ENCODE measurements at places on chromosomes 6 and 20. TPM values are rescaled to one million over a fixed set of nuclear protein-coding genes. Genes with fewer than 3 reads are reported as not detected.
A peak's percentile ranks its signal among the peaks of the same experiment; 100 is the strongest.

- no peaks in the 10 kb centered on the region for H3K4me1 ChIP-seq
- no peaks in the 10 kb centered on the region for H3K27me3 ChIP-seq
- H3K36me3 ChIP-seq = no peaks in the 10 kb centered on the region
- H3K4me3 ChIP-seq = no peak overlapping the region
- DNase-seq = no peak
Observed at GRCh38 chr6:138607478-138608433, 108.5 kb upstream of the NHSL1 start.

DNA sequence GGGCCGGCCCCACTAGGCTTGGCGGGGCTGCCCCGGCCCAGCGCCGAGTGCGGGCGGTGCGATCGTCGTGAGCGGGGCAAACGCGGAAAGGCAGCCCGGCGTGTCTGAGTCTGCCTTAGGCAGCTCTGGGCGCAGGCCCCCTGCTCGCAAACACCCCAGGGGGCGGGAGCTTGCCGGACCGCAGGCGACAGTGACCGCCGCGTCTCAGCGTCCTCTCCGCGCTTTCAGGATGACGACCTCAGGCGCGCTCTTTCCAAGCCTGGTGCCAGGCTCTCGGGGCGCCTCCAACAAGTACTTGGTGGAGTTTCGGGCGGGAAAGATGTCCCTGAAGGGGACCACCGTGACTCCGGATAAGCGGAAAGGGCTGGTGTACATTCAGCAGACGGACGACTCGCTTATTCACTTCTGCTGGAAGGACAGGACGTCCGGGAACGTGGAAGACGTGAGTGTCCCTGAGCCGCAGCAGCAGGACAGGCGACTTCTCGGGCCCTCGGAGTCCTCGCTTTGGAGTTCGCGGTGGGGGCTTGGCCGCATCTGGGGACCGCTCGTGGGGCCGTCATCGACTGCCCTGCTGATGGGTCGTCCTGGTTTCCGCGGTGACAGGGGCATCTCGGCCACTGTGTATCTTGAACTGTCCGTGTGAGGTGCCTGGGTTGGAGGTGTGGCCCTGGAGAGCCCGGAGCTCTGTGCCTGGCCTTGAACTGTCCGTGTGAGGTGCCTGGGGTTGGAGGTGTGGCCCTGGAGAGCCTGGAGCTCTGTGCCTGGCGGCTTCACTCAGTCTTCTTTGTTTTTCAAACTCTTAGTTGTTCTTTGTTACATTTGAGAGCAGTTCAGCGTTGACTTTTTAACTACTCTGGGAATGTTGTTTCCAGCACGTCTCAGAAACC, 786 bp downstream of the ADRM1 start:
- no peaks in the 10 kb centered on the region for H3K27me3 ChIP-seq
- no peak for DNase-seq
- H3K4me3 ChIP-seq = peak overlapping the region; percentile 76
- peaks cover 49% of the 10 kb centered on the region for H3K4me1 ChIP-seq

- no peak overlapping the region for H3K4me3 ChIP-seq
- no peaks in the 10 kb centered on the region for H3K27me3 ChIP-seq
- peaks cover 22% of the 10 kb centered on the region for H3K36me3 ChIP-seq
- no peak overlapping the region for H3K27ac ChIP-seq
- DNase-seq = no peak
Observed at GRCh38 chr6:125968493-125968892, 11.9 kb downstream of the HINT3 start.

- no peak overlapping the region for H3K4me3 ChIP-seq
- no peaks in the 10 kb centered on the region for H3K27me3 ChIP-seq
- no peak for DNase-seq
- H3K27ac ChIP-seq = no peak overlapping the region
- no peaks in the 10 kb centered on the region for H3K4me1 ChIP-seq
- H3K36me3 ChIP-seq = no peaks in the 10 kb centered on the region
Observed at GRCh38 chr6:128725271-128726233, 157.4 kb upstream of the LAMA2 start.

DNA sequence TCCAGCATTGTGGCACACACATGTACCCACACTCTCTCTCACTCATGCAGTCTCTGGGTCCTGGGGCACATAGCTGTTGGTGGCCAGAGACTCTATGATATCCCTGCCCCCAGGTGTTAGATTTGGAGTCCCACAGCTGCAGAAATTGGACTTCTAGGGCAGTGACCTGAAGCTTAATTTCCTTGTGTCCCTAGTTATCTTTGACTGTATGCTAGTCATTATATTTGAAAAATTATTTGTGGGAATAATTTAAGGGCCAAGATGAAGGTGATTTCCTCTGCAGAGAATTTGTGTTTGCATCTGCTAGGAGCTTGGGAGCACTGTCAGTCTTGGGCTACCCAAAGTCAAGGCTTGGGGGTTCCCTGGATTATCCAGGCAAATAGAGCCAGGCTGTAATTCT, 50.1 kb downstream of the ZBTB9 start:
- no peaks in the 10 kb centered on the region for H3K36me3 ChIP-seq
- H3K4me1 ChIP-seq = no peaks in the 10 kb centered on the region
- no peak overlapping the region for H3K4me3 ChIP-seq
- DNase-seq = no peak
- no peak overlapping the region for H3K27ac ChIP-seq
- peaks cover 13% of the 10 kb centered on the region for H3K27me3 ChIP-seq

DNA sequence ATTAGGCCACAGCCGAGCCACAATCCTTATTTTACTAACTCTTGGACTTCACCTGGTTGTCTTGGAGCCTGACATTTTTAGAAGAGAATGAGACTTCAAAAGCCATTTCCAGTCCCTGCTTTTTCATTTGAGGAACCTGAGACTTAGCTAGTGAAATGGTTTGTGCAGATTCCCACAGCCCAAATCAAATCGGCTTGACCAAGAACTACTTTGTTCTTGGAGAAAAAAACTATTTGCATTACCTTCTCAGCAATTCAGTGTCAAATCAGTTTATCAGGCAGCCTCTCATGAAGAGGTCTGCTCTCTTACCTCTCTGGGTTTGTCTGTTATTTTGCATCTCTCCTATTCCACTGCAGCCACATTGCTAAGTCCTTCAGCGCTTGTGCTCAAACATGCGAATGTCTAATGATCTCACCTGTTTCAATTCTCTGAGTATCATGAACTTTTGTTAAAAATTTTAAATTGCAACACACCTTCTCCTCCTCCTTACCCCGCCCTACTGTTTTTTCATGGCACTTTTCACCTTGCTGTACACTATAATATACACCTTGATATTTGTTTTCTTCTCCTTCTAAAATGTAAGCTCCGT, 573 bp upstream of the IFNGR1 start:
- H3K4me1 ChIP-seq = peaks cover 45% of the 10 kb centered on the region
- H3K4me3 ChIP-seq = peak overlapping the region; percentile 78
- DNase-seq = no peak
- H3K36me3 ChIP-seq = no peaks in the 10 kb centered on the region
- peak overlapping the region; percentile 90 for H3K27ac ChIP-seq

The NR2E1 gene
- not detected for total RNA-seq

The OOEP gene
- total RNA-seq = 0.93 TPM

The SSTR4 gene
- total RNA-seq = not detected

- no peak for DNase-seq
- no peaks in the 10 kb centered on the region for H3K27me3 ChIP-seq
- H3K36me3 ChIP-seq = no peaks in the 10 kb centered on the region
- no peak overlapping the region for H3K4me3 ChIP-seq
- no peak overlapping the region for H3K27ac ChIP-seq
- H3K4me1 ChIP-seq = no peaks in the 10 kb centered on the region
Observed at GRCh38 chr6:152318278-152318677, 318.9 kb downstream of the SYNE1 start.

DNA sequence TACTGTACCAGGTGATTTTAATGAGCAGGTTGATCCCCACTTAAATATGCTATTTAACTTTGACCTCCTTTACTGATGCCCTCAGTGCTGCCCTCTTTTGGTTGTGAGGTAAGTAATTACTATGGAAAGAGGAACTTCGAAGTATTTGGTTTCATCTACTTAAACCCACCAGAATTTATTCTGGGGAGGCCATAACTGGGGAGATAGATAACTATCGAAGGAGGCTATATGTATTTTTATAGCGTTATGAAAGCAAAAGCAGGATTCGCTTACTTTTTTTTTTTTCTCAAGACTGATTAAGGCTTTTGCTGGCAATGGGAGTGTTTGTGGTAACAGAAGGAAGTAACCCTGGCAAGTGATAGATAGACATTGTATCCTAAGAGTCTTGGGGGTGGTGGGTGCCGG, 168.9 kb upstream of the CENPW start:
- no peaks in the 10 kb centered on the region for H3K27me3 ChIP-seq
- H3K4me3 ChIP-seq = no peak overlapping the region
- H3K4me1 ChIP-seq = no peaks in the 10 kb centered on the region
- no peak overlapping the region for H3K27ac ChIP-seq
- no peak for DNase-seq
- H3K36me3 ChIP-seq = no peaks in the 10 kb centered on the region

DNA sequence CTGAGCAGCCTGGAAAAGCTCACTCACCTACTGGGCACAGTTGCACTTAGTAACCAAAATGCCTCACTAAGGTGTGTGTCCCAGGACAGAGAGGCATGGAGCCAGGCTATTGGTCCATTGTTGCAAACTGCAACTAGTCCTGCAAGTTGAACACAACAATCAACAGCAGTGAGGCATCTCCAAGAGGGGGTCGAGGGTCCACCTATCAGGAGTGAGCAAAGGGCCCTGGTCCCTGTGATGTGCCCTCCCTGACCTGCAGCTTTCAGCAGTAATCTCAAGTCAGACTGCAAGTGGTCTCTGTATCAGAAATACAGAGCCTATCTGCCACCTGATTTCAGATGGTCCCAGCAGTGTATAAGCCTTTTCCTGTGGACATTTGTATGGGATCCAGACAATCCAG, 50.2 kb upstream of the TGM3 start:
- no peak overlapping the region for H3K4me3 ChIP-seq
- H3K27ac ChIP-seq = no peak overlapping the region
- no peaks in the 10 kb centered on the region for H3K4me1 ChIP-seq
- H3K36me3 ChIP-seq = no peaks in the 10 kb centered on the region

The SAPCD1 gene
- 3.1 TPM for total RNA-seq

GRCh38 chr20:853406-853996, 20.0 kb downstream of the FAM110A start:
- H3K4me1 ChIP-seq = peaks cover 10% of the 10 kb centered on the region
- H3K4me3 ChIP-seq = no peak overlapping the region
- DNase-seq = no peak
- no peaks in the 10 kb centered on the region for H3K27me3 ChIP-seq

The CD24 gene
- 0.98 TPM for total RNA-seq

GRCh38 chr20:34951252-34951651, 4.4 kb downstream of the GSS start:
- H3K27ac ChIP-seq = no peak overlapping the region
- no peaks in the 10 kb centered on the region for H3K36me3 ChIP-seq
- H3K27me3 ChIP-seq = no peaks in the 10 kb centered on the region
- peaks cover 12% of the 10 kb centered on the region for H3K4me1 ChIP-seq

- no peak overlapping the region for H3K27ac ChIP-seq
- no peaks in the 10 kb centered on the region for H3K27me3 ChIP-seq
- no peaks in the 10 kb centered on the region for H3K4me1 ChIP-seq
- H3K36me3 ChIP-seq = no peaks in the 10 kb centered on the region
Observed at GRCh38 chr6:161003336-161003735, 11.8 kb downstream of the MAP3K4 start.

GRCh38 chr20:16052456-16052855, 520.8 kb downstream of the KIF16B start:
- no peaks in the 10 kb centered on the region for H3K27me3 ChIP-seq
- no peak for DNase-seq
- H3K36me3 ChIP-seq = no peaks in the 10 kb centered on the region
- no peaks in the 10 kb centered on the region for H3K4me1 ChIP-seq
- H3K4me3 ChIP-seq = no peak overlapping the region
- H3K27ac ChIP-seq = no peak overlapping the region

DNA sequence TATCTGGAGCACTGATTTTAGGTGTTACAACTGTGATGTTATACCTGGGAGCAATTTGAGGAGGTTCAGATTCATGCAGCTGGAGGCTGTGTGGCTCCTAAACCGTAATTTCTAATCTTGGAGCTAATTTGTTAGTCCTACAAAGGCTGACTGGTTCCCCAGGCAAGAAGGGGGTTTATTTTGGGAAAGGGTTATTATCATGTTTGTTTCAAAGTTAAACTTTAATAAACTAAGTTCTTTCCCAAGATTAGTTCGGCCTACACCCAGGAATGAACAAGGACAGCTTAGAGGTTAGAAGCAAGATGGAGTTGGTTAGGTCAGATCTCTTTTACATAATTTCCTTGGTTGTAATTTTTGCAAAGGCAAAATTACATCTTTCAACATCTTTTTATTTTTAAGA, 135.8 kb downstream of the MYO6 start:
- no peak for DNase-seq
- H3K27ac ChIP-seq = no peak overlapping the region
- no peak overlapping the region for H3K4me3 ChIP-seq
- H3K4me1 ChIP-seq = no peaks in the 10 kb centered on the region
- H3K27me3 ChIP-seq = no peaks in the 10 kb centered on the region

DNA sequence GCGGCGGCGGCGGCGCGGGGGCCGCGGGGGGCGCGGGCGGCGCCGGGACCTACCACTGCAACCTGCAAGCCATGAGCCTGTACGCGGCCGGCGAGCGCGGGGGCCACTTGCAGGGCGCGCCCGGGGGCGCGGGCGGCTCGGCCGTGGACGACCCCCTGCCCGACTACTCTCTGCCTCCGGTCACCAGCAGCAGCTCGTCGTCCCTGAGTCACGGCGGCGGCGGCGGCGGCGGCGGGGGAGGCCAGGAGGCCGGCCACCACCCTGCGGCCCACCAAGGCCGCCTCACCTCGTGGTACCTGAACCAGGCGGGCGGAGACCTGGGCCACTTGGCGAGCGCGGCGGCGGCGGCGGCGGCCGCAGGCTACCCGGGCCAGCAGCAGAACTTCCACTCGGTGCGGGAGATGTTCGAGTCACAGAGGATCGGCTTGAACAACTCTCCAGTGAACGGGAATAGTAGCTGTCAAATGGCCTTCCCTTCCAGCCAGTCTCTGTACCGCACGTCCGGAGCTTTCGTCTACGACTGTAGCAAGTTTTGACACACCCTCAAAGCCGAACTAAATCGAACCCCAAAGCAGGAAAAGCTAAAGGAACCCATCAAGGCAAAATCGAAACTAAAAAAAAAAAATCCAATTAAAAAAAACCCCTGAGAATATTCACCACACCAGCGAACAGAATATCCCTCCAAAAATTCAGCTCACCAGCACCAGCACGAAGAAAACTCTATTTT, 2.0 kb downstream of the FOXC1 start:
- H3K4me3 ChIP-seq = peak overlapping the region; percentile 67
- H3K4me1 ChIP-seq = peaks cover 53% of the 10 kb centered on the region
- no peak for DNase-seq
- peaks cover 14% of the 10 kb centered on the region for H3K27me3 ChIP-seq

The RPL7L1 gene
- total RNA-seq = 89.2 TPM

DNA sequence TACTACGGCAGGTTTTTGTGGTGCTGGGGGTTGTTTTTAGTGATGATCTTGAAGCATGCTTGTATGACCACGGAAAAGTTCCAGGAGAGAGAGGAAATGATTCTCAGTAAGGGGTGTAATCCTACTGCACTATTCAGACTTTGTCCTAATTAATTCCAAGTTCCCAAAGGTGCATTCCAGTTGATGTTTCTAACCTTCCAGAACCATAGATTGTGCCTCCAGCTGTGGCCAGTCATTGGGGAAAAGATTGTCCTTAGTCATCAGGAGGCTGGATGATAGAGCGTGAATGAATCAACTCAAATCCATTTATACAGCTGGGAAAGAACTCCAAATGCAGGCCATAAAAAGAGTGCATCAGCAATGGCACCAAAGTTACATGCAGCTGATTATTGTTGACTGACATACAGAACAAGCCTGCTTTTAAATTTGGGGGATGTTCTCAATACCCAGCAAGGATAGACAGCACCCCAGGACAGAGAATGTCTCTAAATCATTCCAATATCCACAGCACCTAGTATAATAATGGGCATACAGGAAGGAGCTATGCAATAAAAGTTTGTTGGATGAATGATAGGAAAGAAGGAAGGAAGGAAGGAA, 27.8 kb upstream of the PKHD1 start:
- no peak overlapping the region for H3K27ac ChIP-seq
- no peaks in the 10 kb centered on the region for H3K4me1 ChIP-seq
- no peak for DNase-seq
- H3K27me3 ChIP-seq = peaks cover 7% of the 10 kb centered on the region
- H3K4me3 ChIP-seq = no peak overlapping the region

Data from T-cell (primary cell).